ENCODE measurements at places on chromosomes 11 and 22.

GRCh38 chr11:78791254-78791653 is 216.6 kb upstream of the NARS2 start:
- DNase-seq: peak; percentile 67

GRCh38 chr11:11261629-11262028 is 91.4 kb downstream of the CSNK2A3 start:
- no peak for DNase-seq

- DNase-seq: no peak
These were observed 120.3 kb upstream of the FAT3 start for GRCh38 chr11:92104349-92104748.

- no peak for DNase-seq
These were observed 139.6 kb downstream of the TRPC6 start for GRCh38 chr11:101444164-101444563.

- peak; percentile 73 for DNase-seq
These were observed 56.0 kb downstream of the GLYATL2 start for GRCh38 chr11:58788355-58789023.

GRCh38 chr11:101929294-101929915 is 13.1 kb upstream of the ANGPTL5 start:
- DNase-seq: no peak

DNA sequence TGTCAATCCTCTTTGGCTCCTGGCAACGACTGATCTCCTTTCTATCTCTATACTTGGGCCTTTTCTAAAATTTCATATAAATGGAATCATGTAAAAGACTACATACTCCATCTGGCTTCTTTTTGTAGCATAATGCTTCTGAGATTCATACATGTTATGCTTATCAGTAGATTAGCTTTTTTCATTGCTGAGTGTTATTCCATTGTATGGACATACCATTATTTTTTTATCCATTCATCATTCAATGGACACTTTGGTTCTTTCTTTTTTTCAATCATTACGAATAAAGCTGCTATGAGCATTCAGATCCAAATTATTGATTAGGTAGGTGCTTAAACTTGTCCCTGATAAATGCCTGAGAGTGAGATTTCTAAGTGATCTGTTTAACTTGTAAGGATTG is 11.7 kb upstream of the ARL14EP start:
- DNase-seq: no peak

- no peak for DNase-seq
These were observed 157.6 kb downstream of the FCHSD2 start for GRCh38 chr11:72984453-72985077.

- DNase-seq: peak; percentile 69
These were observed 566.2 kb downstream of the MIAT start for GRCh38 chr22:27223317-27224177.

GRCh38 chr22:36546092-36546804 is 17.3 kb upstream of the EIF3D start:
- peak; percentile 76 for DNase-seq

DNA sequence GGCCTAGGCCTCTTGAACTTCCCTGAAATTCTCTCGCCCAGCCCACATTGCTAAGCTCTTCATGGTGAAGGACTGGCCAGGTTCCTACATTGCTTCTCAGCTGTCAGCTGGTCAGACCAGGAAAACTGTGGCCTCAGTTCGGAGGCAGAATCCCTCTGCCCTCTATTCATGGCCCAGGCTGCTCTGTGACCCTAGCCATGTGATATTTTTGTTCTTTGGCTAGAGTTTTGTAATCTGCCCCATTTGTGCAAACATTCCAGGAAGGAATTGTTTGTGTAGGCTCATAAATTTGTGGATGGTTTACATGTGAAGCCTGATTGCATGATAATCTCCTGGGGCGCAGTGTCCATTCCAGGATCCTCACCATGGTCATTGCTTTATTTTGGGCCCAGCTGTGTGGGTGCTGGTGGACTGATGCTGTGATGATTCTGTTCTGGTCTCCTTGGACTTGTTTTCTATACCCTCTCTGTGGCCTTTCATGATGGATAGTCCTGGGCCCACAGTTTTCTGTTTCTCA is 149.1 kb upstream of the E2F8 start:
- DNase-seq: no peak

GRCh38 chr11:3103076-3103475 is 45.9 kb upstream of the CARS1 start:
- no peak for DNase-seq

- DNase-seq: no peak
These were observed 187.5 kb upstream of the ZBED5 start for GRCh38 chr11:11045156-11045930.

DNA sequence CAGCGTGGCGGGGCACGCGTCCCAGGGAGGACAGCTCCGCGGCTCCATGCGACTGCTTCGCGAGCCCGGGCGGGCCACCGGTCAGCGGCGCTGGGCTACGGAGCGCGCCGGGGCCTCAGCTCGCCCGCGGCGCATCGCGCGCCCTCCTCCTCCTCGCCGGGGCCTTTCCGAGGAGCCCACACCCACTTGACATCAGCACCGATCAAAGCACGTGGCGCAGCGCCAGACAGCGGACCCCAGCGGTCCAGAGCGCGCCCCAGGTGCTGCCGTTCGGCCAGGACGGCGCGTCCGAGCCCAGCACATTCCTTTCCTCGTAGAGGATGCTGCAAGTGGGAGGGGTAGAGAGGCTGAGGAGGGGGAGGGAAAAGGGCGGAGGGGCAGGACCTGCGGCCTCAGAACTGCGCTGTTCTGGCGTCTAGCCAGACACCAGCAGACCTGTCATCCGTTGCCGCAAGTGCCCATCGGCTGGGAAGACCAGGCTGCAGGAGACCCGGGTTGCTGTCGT is 88.6 kb downstream of the PLEKHA7 start:
- peak; percentile 3 for DNase-seq

- DNase-seq: no peak
These were observed 21.9 kb upstream of the PANX1 start for GRCh38 chr11:94106716-94107115.

DNA sequence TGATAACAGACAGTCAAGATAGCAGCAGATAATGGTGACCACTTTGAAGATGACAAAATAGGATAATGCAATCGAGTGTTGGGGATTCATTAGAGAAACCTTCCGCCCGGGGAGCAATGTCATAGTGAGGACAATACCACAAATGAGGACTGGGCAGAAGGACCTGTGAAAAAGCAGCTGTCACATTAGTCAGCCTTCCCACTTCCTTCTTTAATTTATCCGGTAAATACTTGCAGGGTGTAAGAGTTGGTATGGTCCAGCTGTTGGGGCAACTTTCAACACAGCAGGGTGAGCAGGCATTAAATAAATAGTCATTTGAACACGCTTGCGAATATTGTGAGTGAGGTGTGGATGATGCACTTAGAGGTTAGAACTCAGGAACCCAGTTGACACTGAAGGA is 132.5 kb upstream of the KIRREL3 start:
- no peak for DNase-seq

DNA sequence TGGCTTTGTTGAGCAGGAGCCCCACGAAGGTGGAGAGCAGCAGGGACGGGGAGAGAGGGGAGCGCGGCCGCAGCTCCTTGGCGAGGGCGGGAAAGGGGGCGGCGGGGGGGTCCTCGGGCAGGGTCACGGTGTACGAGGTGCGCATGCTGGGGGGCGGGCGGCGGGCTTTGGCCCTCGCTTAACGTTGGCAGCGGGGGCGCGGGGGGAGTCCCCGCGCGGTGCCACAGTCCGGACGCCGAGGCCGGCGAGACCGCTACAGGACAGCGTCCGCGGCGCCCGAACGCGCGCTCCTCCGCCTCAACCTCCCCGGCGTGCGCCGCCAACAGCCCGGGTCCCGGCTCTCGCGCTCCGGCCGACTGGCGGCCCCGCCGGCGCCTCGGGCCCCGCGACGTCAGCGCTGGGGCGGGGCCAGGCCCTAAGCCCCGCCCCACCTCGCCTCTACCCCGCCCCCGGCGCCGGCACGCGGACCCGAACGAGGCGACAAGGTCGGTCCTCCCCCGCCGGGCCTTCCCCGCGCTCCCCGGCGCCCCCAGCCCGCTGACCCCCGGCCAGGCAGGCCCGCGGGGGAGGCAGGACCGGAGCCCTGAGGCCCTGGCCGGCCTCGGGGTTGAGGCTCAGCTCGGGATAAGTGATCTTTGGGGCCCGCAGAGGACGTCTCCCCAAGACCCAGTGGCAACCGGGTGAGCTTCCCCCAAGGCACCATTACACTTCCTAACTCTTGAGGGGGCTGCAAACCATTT is 17.5 kb downstream of the USP2 start:
- DNase-seq: peak; percentile 84

- DNase-seq: peak; percentile 44
These were observed 53.2 kb downstream of the PIK3C2A start for GRCh38 chr11:17154409-17155159.

GRCh38 chr22:33036881-33037280 is 21.3 kb downstream of the SYN3 start:
- DNase-seq: no peak

DNA sequence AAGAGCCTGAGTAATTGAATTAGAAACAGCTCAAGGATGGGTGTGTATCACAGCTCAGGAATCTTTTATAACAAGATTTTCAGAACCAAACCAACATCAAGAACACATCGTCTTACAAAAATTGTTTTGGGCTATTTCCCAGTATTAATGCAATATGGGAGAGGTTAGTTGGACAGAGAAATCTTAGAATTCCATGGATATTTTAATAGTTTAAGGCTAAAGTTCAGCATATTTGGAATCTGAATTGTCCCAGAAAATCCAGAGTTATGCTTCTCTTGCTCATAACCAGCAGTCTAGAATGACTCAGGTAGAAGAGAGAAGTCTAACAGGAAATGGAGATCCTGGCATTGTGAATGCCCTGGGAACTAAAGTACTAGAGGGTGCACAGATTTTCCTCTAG is 74.6 kb downstream of the ADM start:
- no peak for DNase-seq

DNA sequence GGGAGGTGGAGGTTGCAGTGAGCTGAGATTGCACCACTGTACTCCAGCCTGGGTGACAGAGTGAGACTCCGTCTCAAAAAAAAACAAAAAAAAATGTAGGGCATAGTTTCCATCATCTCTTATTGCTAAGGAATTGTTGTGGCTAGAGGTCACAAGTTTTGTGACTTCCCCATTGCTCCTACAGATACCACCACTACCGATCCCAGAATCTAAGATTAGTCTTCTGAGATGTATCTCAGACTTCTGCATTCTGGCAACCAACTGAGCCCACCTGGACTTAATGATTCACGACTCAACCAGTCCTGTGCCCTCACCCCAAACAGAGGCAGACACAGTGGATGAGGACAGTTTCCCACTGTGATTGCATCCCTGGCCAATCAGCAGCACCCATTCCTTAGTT is 148.9 kb downstream of the NECTIN1 start:
- DNase-seq: peak; percentile 22

- no peak for DNase-seq
These were observed 84.2 kb downstream of the CELSR1 start for GRCh38 chr22:46453006-46453828.

Data from suppressor macrophage treated with lipopolysaccharide for 1 hour (primary cell).